ENCODE measurements at places on chromosomes 4 and X.
A peak's percentile ranks its signal among the peaks of the same experiment; 100 is the strongest.

GRCh38 chr4:157012296-157012695 lies 40.7 kb upstream of the PDGFC start:
- DNase-seq: no peak

DNA sequence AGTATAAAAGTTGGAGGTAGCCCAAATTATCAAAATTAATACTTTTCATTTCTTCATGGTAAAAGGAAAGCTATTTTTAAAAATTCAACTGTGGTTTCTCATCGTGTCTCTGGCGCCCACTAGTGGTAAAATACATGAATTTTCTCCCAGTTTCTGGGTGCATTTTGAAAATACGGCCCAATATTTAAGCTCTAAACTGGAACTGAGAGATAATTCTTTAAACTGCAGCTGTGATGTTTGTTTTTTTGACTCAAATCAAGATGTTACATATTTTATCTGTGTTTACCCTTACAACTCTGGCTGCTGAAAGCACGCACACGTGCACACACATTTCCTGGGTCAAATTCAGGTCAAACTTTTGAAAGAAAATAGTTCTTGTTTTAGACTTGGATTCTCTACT lies 123.9 kb upstream of the ACSL4 start:
- peak; percentile 62 for DNase-seq

DNA sequence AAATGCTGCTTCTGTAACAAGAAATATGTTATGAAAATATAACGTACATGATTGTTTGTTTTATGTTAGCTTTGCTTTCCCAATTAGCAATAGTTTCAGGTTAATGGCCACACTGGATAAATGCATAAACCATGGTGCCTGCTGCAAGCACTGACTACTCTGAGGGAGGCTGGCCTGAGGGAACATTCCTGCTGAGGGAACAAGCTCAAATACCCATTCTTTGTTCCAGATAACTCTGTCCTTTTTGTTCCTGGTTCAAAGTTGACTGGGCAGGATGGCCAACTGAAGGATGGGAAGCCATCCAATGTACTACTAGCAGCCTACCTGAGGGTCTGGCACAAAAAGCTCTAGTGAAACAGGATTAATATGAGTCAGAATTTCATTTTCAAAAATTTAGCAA lies 37.5 kb downstream of the NUP62CL start:
- DNase-seq: no peak

DNA sequence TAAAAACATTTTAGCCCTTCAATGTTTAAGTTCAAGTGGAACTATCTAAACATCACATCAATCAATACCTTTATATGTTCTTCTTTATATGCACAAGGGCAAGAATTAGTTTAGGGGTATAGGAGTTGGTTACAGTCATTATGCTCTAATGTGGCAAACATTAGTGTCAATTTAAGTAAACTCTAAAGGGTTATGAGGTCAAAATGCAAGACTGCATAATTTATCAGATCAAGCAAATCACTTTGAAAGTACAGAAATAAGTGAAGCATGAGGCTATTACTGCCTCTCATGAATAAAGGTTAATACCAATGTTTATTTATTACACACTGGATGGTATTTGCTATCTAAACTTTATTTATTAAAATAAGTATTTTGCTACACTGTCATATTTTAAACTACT lies 59.7 kb downstream of the MAB21L2 start:
- no peak for DNase-seq

- DNase-seq: no peak
Measured at GRCh38 chr4:5980436-5981155, 37.6 kb downstream of the C4orf50 start.

Data from fibroblast of the aortic adventitia (primary cell).